ENCODE measurements at places on chromosomes 3 and 15. TPM values are rescaled to one million over a fixed set of nuclear protein-coding genes. Genes with fewer than 3 reads are reported as not detected.

MINAR1 gene
- total RNA-seq: 1.7 TPM

REC114 gene
- not detected for total RNA-seq

SAMD7 gene
- total RNA-seq: not detected

SNTN gene
- not detected for total RNA-seq

ASB14 gene
- not detected for total RNA-seq

GOLGA8J gene
- 0.67 TPM for total RNA-seq

POU1F1 gene
- total RNA-seq: not detected

DPPA2 gene
- 0.48 TPM for total RNA-seq

ST3GAL6 gene
- total RNA-seq: 4.8 TPM

CCDC39 gene
- total RNA-seq: not detected

MRAS gene
- 81.8 TPM for total RNA-seq

GPR62 gene
- total RNA-seq: not detected

SLC51B gene
- total RNA-seq: not detected

LRRC31 gene
- not detected for total RNA-seq
